Left hindlimb (tissue), 1 donor: ENCODE measurements at places on chromosomes 1 and 21.

DNA sequence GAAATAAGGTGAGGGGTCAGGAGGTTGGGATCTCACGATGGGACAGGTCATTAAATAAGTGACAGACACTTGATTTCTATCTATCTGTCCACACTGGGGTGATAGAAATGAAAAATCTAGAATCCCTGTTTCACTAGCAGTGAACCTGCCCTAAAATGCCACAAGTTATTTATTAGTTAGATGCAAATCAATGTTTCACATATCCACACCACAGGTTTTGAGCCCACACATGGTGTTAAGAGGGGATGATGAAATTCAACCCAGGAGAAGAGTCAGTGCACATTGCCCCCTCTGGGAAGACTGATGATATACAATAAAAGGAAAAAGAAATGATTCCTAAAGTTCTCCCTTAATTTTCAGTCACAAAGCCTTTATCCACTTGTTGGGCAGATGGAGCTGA lies 10.1 kb upstream of the NTPCR start:
- DNase-seq, result no peak

GRCh38 chr1:223083831-223084230 lies 59.2 kb downstream of the TLR5 start:
- no peak for DNase-seq

DNA sequence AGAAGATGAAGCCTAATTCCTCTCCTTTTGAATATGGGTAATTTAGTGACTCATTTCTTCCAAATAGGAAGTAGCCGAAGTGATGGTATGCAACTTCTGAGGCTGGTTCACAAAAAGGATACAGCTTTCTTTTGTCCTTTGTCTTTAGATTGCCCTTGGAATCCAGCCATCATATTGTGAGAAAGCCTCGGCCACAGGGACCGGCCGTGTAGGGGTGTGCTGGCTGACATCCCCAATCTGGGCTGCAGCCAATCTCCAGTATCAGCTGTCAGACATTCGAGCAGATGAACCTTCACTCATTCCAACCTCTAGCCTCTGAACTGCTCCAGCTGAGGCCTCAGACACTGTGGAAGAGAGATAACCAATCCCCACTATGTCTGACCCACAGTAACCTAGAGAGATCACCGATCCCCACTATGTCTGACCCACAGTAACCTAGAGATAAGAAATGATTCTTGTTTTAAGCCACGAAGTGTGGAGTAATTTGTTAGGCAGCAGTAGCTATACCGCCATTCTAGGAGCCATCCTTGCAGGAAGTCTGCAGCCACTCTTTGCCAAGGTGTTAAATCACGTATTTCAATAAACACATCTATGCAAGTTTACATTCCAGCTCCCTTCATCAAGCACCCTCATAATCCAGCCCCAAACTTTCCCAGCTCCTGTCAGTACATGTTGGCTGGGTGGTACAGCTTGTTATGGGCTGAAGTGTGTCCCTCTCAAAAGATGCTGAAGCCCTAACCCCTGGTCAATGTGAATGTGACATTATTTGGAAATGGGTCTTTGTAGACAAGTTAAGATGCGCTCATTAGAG lies 2.9 kb upstream of the DIP2A start:
- no peak for DNase-seq

DNA sequence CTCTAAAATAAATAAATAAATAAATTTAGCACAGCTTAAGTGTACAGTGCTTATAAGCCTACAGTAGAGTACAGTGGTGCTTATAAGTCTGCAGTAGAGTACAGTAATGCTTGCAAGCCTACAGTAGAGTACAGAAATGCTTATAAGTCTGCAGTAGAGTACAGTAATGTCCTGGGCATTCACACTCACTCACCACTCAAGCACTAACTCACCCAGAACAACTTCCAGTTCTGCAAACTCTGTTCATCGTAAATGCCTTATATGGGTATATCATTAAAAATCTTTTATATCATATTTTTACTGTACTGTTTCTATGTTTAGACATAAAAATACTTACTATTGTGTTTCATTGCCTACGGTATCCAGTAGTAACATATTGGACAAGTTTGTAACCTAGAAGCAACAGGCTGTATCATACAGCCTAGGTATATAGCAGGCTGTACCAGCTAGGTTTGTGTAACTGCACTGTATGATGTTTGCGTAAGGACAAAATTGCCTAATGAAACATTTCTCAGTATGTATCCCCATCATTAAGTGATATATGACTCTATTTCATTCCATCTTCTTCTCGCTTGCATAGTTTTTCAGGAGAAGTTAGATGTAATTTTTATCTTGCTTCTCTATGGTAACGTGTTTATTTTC lies 14.0 kb upstream of the S100B start:
- no peak for DNase-seq
